T47D (cell line): ENCODE measurements at places on chromosomes 13 and 19.

GRCh38 chr13:45200701-45201232 is at the start of gene KCTD4:
KCTD4 (minus strand) TSS chr13:45201045; CDS start chr13:45194567, 6,478 bp downstream.
- no peak for DNase-seq

GRCh38 chr13:40388617-40389016 is 277.8 kb downstream of the FOXO1 start:
- DNase-seq = no peak

GRCh38 chr19:58581227-58582141 is 8.3 kb upstream of the MZF1 start:
- DNase-seq = no peak

- no peak for DNase-seq
These were observed 7.8 kb downstream of the NFIX start for GRCh38 chr19:13003081-13003480.

GRCh38 chr19:47786566-47786965 is 8.1 kb downstream of the SELENOW start:
- no peak for DNase-seq

DNA sequence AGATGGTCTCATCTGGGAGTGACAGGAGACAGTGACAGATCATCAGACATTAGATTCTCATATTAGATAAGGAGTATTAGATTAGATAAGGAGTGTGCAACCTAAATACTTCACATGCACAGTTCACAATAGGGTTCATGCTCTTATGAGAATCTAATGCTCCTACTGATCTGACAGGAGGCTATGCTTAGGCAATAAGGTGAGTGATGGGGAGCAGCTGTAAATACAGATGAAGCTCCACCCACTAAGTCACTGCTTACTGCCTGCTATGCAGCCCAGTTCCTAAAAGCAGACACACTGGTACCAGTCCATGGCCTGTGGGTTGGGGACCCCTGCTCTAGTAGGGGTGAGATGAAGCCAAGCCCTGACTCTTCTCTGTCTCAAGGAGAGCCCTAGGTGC is 10.0 kb upstream of the IGFL3 start:
- no peak for DNase-seq

DNA sequence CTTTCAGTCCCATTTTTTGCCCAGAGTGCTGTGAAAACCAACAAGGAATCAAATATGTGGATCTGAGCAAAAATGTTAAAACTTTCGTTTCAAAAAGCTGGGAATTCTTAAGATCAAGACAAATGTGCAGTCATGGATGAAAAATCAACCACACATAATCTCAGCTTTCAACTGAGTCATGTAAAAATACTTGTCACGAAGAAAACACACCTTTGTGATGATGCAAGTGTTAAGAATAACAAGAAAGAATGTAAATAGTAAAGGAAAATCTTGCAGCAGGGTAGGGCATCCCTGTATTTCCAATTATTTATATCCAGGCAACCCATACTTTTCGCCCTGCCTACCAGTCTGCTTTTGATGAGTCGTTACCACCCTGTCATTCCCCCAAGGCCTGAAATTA is 27.4 kb upstream of the DCLK1 start:
- no peak for DNase-seq

DNA sequence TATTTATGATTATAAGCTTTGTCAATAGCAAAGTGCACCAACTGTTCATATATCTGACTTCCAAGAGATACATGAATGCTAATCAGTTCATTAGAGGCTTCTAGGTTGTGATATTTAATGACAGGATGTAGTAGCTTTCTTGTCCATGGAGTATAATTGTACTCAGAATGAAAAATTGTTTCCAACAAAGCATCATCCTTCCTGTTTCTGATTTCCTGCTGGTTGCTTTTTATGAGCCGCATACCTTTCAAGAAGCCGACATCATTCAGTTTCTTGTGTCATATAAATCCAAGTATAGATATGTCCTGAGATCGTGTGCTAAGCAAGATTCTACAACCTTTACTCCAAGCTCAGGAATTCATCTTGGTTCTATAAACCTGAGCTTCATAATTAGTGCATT is 326.6 kb downstream of the DIAPH3 start:
- no peak for DNase-seq

DNA sequence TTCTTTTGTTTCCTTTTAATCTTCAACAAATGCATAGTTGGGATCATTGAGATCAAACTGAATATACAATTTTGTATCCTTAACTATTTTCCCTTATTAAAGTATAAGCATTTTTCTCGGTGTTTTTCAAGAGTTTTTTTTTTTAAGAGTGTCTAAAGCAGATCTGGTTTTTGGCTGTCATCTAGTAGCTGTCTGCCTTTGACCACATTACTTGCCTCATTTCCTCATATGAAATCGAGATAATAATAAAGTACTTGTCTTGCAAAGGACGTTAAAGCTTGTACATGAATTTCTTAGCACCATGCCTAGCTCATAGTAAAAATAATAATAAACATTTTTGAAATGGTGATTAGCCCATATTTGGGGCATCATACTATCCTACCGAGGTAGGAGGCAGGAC is 121.2 kb downstream of the PDS5B start:
- DNase-seq = no peak

DNA sequence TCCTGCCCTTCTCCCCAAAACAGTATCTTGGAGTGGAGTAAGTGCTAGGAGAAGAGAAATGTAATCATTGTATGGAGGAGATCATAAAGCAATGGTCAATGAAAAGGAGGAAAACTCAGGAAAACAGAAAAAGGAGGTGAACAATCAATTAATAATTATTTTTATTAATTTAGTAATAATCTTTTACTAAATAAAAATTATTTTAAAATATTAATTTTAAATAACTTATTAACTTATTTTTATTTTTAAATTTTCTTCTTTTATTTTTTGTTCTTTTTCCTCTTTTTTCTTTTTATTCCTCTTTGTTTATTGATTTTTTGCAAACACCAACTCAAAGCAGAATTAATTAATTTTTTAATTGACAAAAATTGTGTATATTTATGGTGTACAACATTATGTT is 80.3 kb downstream of the TNFSF11 start:
- DNase-seq = no peak

GRCh38 chr13:26721251-26722121 is 39.1 kb downstream of the GPR12 start:
- no peak for DNase-seq

GRCh38 chr13:40159736-40160135 is 504.3 kb downstream of the COG6 start:
- no peak for DNase-seq

DNA sequence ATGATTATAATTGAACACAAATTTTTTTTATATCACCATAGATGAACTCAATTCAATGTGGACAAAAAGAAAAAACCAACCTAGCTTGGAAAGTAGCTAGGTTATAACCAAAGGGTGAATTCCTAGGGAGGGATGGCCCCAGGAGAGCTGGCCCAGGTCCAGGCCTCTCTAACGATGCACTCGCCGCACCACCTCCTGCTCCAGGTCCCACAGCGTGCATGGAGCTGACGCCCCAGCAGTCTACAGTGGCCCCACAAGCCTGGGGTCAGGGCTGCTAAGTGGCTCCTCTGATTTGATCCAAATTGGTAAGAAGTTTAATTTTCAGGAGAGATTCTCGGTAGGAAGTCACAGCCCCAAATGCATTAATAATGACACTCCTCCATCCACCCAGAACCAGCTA is 48.8 kb downstream of the TSHZ3 start:
- no peak for DNase-seq

- DNase-seq = no peak
These were observed 6.3 kb downstream of the ICAM5 start for GRCh38 chr19:10295847-10296591.

DNA sequence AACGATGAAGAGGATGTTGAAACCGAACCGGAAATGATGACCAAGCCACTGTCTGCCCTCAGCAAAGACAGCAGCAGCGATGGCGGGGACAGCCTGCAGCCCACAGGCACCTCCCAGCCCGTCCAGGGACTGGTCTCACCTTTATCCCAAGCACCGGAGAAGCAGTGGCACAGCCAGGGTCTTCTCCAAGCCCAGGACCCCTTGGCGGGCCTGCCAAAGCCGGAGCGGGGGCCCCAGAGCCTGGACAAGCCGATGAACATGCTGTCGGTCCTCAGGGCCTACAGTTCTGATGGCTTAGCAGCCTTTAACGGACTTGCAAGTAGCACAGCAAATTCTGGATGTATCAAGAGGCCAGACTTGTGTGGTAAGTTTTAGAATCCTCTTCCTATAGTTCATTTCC is 177.0 kb downstream of the ZNF536 start:
- no peak for DNase-seq

DNA sequence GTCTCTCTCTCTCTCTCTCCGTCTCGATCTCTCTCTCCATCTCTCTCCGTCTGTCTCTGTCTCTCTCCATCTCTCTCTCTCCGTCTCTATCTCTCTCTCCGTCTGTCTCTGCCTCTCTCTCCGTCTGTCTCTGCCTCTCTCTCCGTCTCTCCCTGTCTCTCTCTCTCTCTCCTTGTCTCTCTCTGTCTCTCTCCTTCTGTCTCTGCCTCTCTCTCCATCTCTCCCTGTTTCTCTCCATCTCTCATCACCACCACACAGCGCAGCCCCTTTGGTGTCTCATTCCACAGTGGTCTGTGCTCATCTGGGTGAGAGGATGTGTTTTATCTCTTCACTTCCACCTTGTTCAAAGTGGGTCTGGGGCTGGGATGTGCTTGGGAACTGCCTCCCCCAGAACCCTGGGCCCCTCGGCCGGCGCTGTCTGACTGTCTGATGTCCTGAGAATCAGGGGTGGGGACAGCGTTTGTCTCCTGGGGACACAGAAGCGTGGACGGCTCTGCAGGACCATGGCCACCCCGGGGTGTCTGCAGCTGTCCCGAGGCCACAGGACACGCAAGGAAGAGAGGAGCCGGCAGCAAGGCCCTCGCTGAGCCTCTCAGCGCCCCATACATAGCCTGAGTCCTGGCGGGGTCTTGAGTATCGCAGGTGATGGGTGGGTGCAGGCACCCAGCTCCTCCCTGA is 40.2 kb upstream of the C13orf46 start:
- DNase-seq = no peak

GRCh38 chr13:88623150-88623549 is 952.0 kb downstream of the SLITRK5 start:
- no peak for DNase-seq

DNA sequence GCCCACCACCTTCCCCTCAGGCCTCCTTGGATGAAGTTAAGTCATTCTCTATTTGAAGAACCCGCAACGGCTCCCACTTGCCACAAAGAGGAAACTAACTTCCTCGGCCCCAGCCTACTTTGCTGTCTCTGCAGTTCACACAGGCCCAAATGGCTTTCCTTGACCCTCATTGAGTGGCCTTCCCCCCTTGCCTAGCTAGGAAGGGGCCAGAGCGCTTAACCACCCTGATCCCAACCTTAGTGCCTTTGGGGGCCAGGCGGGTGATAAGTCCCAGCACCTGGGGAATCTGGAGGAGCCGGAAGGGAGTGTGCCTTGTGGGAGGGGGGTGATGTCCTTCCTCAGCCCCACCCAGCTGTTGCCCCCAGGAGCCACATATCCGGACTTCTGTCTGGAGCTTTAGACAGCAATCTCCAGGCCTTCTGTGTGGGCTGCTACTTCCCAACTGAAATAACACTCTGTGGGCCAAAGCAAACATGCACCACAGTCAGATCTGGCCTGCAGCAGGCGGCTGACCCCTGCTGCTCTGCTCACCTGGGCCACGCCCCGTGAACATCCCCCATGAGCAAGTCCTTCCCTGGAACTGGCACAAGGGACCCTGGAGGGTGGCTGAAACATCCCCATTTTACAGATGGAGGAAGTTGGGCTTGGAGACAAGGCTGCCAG is 10.5 kb downstream of the NECTIN2 start:
- DNase-seq = no peak

DNA sequence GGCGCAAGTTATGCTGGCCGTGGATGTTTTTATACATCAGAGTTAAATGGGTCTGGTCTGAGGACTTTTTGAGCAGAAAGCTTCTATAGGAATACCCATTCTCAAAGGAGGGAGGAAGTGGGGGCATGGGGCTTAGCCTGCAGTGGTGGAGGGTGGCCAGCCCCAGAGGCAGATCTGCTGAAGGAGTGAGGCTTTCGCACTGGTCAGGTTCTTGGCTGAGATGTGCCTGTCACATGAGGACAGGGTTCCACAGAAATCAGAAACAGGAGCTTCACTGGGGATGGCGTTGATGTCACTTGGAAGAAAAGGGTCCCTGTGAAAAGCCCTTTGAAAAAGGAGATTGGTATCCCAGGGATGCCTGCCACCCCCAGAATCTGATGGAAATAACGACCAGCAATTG is 100.7 kb upstream of the MCF2L start:
- DNase-seq = no peak

DNA sequence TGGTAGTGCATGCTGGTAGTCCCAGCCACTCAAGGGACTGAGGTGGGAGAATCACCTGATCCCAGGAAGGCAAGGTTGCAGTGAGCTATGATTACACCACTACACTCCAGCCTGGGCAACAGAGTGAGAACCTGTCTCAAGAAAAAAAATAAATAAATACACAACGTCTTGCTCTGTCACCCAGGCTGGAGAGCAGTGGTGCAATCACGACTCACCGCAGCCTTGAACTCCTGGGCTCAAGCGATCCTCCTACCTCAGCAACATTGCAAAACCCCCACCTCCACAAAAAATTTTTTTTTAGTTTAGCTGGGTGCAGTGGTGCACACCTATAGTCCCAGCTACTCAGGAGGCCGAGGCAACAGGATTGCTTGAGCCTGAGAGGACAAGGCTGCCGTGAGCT is 8.8 kb downstream of the TPM4 start:
- DNase-seq = no peak

GRCh38 chr19:48461982-48462655 is 6.7 kb downstream of the KCNJ14 start:
- DNase-seq = no peak

DNA sequence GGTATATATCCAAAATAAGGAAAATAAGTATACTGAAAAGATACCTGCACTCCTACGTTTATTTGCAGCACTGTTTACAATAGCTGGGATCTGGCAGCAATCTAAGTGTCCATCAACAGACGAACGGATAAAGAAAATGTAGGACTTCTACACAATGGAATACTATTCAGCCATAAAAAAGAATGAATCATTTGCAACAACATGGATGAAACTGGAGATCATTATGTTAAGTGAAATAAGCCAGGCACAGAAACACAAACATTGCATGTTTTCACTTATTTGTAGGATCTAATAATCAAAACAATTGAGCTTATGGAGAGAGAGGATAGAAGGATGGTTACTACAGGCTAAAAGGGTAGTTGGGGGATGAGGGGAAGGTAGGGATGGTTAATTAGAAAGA is 494.0 kb downstream of the UQCRFS1 start:
- DNase-seq = no peak

- DNase-seq = no peak
These were observed 169.8 kb downstream of the SHISA2 start for GRCh38 chr13:25881971-25882451.

GRCh38 chr13:77535448-77535847 is at the start of gene SCEL:
SCEL (plus strand) TSS chr13:77535706; CDS start chr13:77555876, 20,170 bp downstream.
- no peak for DNase-seq
